BJ (cell line): ENCODE measurements at places on chromosomes 16 and 17. TPM values are rescaled to one million over a fixed set of nuclear protein-coding genes. Genes with fewer than 3 reads are reported as not detected.

The NOTUM gene
- 0.06 TPM in 1 of 2 replicates, not detected in the other for polyA plus RNA-seq

The TNFRSF17 gene
- polyA plus RNA-seq: not detected in 2 replicates

The SKAP1 gene
- not detected in 2 replicates for polyA plus RNA-seq

The CDRT4 gene
- 1.6 and 5.9 TPM in 2 replicates for polyA plus RNA-seq

The EFNB3 gene
- polyA plus RNA-seq: 4.9 and 5.3 TPM in 2 replicates

The TMEM97 gene
- polyA plus RNA-seq: 12.5 and 17.5 TPM in 2 replicates

The KRT23 gene
- polyA plus RNA-seq: 0.09 and 0.11 TPM in 2 replicates

The CES3 gene
- polyA plus RNA-seq: 0.07 and 0.13 TPM in 2 replicates

The SAMD14 gene
- 2.7 and 5.3 TPM in 2 replicates for polyA plus RNA-seq

The CSH2 gene
- not detected in 2 replicates for polyA plus RNA-seq

The ARL5C gene
- polyA plus RNA-seq: not detected in 2 replicates

The HOXB4 gene
- not detected in 2 replicates for polyA plus RNA-seq

The IKZF3 gene
- polyA plus RNA-seq: not detected in 2 replicates

The CA5A gene
- polyA plus RNA-seq: not detected in 2 replicates

The CDRT15 gene
- polyA plus RNA-seq: not detected in 2 replicates

The GGT6 gene
- not detected in 2 replicates for polyA plus RNA-seq

The FAM20A gene
- 11.9 and 24.1 TPM in 2 replicates for polyA plus RNA-seq

The CCL4 gene
- not detected in 2 replicates for polyA plus RNA-seq

The ARHGAP23 gene
- 15.7 and 17.2 TPM in 2 replicates for polyA plus RNA-seq

DNA sequence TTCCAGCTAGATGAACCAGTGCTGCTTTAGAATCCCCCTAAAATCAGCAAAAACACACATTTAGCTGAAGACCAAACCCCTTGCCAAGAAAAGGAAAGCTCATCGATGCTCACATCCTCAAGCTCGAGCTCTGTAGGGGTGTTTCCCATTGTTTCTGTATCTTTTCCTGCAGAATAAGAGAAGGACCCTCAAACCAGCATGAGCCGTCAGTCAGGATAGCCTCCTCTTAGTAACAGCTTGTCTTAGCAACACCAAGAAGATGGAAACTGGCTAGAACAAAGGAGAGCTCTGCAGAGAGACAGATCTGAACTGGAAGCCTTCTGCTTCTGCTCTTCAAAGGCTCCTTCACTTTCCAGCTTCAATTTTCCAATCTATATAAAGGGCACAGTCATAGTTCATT, 32.0 kb downstream of the VAT1L start:
- DNase-seq: no peak

- DNase-seq: no peak
Observed at GRCh38 chr16:73399486-73399885, 351.6 kb upstream of the ZFHX3 start.

GRCh38 chr16:1712791-1713261, 6.8 kb downstream of the MAPK8IP3 start:
- DNase-seq: no peak

DNA sequence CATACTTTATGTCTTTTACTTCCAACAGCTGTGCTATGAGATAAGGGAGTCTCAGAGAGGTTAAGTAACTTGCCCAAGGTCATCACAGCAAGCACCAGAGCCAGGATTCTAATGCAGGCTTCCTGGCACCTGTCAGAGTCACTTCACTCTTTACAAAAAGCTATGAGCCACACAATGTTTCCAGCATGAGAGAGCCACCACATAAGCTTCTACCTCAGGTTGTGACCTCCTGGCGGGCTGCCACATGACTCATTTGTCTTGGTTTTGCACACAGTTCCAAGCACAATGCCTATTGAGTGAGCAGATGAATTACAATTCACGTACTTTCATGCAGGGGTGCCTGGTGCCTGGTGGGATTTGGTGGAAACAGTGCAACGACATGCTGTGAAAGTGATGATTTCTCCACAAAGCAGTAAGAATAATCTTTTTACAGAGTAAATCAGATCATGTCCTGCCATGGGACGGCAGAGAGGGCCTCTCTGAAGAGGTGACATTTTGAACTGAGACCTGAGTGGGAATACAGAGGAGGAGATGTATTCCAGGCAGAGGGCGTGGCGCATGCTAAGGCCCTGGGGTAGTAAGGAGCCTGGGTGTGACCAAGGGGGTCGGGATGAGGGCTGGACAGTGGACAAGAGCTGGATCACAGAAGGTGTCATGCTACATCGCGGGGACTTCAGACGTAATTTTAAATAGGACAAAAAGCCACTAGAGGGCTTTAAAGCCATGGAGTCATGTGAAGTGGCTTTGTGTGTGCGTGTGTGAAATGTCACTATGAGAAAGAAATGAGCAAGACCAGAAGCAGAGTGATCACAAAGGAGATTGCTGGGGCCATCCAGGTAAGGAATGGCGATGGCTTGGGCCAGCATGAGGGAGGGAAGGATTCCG, 53.4 kb downstream of the CACNG3 start:
- no peak for DNase-seq

- DNase-seq: peak; percentile 74
Observed at GRCh38 chr16:80300876-80301275, 239.9 kb upstream of the DYNLRB2 start.

- no peak for DNase-seq
Observed at GRCh38 chr17:49190932-49191331, 19.4 kb downstream of the GNGT2 start.

DNA sequence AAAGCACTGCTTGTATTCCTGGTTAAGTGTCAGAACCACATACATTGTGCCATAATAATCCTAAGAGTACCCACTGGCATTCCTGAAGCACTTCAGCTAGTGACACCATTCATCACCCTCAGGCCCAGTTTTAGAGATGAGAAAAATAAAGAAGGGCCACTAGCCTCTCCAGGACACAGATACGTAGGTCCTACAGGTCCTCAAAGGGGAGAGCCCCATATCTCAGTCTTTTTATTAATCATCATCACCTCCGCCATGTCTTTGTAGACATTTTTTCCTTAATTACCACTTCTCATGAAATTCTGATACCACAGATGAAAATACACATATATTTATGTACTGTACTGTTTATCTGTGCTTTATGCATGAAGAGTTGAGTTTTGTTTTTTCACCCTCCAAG, 43.5 kb downstream of the GRB2 start:
- no peak for DNase-seq

DNA sequence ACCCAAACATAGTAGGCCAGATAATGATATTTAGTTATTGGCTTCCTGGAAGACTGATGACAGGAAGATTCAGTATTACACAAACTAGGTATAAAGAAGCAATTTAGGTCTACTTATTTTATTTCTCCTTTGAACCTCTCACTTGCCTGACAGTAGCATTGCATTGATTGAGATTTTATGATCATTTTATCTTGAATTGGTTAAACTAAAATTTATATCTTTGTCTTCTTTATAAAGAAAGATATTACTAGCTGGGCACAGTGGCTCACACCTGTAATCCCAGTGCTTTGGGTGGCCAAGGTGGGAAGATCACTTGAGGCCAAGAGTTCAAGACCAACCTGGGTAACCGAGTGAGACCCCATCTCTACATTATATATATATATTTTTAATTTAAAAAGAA, 14.4 kb downstream of the HLF start:
- DNase-seq: no peak

GRCh38 chr16:1193825-1194581, 31.1 kb downstream of the TPSG1 start:
- no peak for DNase-seq

GRCh38 chr16:76897816-76898215, 293.2 kb upstream of the MON1B start:
- no peak for DNase-seq

DNA sequence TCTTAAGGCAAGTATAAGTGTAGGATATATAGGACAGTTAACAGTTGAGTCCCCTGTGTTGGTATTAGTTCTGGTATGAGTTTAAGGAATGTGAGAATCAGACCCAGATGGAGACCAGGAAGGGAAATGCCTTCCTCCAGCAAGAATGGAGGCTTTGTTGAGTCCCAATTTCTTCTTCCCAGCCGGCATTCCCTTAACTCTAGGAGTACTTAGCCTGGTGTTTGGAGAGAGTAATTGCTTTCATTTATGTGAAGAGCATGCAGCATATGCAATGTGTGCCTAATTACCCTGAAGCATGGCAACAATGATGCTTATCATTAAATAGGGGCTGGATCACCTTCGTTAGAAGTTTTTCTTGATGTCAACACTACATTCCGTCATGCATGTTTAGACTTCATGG, 225.9 kb upstream of the XYLT1 start:
- no peak for DNase-seq

DNA sequence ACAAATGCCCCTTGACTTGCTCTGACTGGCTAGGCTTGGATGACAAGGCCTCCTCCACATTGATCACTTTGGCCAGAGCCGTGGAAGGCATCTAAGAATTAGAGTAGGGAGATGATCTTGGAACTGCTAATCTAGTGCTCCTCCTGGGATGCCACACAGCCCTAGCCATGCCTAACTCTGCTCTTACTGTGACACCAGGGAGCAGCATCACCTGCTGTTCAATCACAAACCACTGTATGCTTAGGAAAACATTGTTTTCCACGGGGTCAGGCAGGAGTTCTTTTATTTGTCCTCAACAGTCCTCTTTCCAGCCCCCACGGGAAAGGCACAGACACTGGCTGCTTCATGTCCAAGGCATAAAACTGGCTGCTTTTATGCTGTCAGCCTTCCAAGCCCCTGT, 46.3 kb downstream of the C16orf78 start:
- no peak for DNase-seq

- DNase-seq: no peak
Observed at GRCh38 chr17:13537167-13537731, 64.5 kb downstream of the HS3ST3A1 start.

DNA sequence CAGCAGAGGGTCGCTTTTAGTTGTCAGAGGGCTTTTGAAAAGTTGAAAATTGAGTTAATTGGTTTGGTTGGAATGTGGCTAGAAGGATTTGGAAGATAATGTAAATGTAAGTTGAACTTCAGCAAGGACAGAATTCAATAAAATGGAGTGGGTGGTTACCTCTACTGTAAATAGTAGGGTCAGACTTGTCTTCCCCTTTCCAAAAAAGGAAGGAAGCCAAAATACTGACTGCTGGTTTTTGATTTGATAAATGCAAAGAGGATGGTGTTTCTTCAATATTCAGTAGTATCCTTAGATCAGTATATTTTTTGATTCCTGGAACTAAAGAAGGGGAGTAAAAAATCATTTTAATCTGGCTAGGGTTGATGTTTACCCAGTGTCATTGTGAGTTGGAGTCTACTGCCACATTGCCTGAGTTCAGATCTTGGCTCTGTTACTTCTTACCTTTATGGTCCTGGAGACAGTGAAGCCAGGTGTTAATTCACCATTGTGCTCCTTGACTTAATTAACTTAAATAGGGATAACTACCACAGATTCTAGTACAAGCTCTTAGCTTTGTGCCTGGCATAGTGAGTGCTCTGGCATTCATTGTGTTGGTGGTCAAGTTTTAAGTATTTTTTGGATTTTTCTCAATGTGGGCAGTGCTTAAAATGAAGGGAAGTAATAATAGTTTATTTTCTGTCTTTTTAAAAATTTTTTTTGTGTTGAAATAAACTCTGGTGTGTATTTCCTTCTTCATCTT, 4.4 kb downstream of the HAPSTR1 start:
- no peak for DNase-seq

- DNase-seq: no peak
Observed at GRCh38 chr17:2710071-2710802, 1.3 kb downstream of the CLUH start.

DNA sequence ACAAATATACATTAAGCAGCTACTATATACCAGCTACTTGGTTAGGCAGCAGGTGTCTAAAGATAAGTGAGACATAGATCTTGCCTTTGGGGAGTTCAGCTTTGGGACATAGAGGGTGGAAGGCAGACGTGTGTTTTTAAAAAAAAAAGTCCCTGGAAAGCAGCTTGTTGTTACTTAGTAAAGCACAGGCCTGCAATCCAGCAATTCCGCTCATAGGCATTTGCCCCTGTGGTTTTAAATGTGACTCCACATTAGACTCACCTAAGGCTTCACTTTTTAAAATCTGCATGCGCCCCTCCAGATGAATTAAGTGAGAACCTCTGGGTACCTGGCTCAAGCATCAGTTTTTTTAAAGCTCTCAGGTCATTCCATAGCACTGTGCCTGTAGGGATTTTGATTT, 7.2 kb upstream of the MLYCD start:
- no peak for DNase-seq

DNA sequence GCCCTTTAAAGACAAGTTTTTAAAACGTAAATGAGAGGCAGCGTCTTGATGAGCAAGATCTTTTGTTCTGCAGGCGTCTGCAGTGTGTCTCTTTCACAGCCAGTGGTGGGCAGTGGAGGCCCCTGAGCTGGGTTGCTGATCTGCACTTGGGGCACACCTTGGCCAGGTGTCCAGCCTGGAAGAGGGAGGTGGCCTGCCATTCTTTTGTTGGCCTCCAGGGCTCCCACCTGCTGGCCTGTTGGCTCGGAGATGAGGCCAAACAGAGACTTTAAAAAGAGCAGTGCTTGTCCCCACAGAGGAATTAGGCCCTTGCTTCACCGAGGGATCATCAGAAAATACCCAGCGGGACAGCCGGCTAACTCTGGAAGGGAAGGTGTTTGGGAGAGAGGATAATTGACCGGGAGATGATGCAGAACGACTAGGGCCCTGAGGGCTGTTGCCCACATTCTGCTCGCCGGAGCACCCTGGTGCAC, 145.9 kb upstream of the PLCG2 start:
- no peak for DNase-seq

DNA sequence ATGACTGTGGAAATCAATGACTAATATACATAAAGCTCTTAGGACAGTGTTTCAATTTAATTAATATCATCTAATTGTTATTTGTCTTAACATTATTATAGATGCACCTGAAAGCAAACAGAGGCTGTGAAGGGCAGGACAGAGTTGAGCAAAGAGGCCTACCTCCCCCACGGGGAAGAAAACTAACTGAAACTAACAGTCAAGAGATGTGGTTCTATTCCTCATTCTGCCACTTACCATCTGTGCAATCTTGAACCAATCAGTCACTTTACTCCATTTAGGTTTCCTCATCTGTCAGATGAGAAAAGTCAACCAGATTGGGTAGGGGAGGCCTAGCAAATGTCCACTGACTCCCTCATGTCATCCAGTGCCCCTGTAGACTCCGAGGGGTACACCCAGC, 59.1 kb downstream of the C17orf67 start:
- no peak for DNase-seq

DNA sequence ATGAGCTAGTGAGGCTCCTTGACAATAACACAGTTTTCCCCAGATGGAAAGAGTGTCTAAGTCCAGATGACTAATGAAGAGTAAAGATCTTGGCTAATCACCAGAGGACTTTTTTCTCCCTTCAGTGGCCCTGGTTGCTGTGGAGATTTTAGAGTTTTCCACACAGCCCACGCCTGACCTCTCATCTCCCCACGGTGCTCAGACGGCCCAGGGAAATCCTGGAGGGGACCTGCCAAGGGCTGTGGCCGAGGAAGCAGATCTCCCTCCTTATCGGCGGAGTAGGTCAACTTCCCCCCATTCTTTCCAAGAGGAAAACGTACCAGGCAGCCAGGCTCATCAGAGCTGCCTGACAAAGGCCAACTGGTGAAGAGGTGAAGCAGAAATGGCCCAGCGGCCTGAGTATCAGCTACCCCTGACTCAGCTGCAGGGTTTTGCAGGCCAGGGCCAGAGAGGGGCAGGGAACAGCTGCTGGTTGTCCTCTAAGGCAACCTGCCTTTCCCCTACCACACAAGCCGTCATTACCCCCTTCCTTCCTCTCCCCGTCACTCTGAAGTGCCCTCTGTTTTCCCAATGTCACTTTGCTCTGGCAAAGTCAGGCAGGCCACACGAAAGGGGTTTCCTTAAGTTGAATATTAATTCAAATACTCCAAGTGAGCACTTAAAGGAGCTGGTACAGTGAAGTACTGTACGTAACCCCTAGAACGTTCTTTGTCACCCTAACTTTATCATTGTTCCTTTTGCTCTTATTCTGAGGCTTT, 140.2 kb upstream of the ADAMTS18 start:
- DNase-seq: no peak

- DNase-seq: no peak
Observed at GRCh38 chr17:56834380-56835263, 671 bp downstream of the DGKE start.
